Activated B cell treated with CpG ODN at 0.5 μM for 24 hours (primary cell): ENCODE measurements at places on chromosomes 3 and 15.

- DNase-seq = no peak
These were observed 513.5 kb upstream of the GBE1 start for GRCh38 chr3:82274897-82275296.

GRCh38 chr3:176328666-176329065 lies 868.6 kb downstream of the TBL1XR1 start:
- no peak for DNase-seq

DNA sequence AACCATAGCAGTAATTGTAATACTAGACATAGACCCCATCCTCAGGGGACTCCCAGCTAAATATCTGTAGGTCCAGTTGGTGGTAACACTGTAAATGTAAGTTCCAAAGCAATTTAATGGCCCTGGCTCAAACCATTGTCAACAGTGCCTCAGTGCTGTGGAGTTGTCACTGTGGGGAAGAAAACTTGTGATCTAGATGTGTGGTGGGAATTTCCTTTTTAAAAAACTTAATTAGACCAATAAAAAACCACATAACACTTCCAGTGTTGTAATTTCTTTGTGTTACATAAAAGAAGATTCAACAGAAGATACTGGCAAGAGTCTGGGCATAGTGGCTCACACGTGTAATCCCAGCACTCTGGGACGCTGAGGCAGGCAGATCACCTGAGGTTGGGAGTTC lies 138.6 kb upstream of the UMPS start:
- no peak for DNase-seq

GRCh38 chr3:135667061-135667460 lies 298.5 kb upstream of the PPP2R3A start:
- no peak for DNase-seq

DNA sequence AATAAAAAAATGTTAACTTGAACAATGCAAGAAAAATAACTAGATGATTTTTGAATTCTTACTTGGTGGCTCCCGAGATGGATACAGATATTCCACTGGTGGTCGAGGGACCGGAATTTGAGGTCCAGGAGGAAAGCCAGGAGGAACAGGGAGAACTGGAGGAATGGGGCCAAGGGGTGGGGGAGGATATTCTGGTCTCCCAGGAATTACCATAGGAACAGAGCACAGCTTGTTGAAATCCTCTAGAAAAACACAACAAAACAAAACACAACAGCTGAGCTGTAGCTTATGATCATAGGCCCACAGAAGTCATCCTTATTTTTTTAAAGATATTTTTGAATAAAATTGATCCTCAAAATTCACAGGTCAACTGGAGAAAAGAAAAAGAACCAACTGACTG lies 129.4 kb downstream of the FBN1 start:
- DNase-seq = no peak

- no peak for DNase-seq
These were observed 19.0 kb downstream of the CSPG4 start for GRCh38 chr15:75693501-75694240.

GRCh38 chr3:160009525-160009924 lies 20.9 kb downstream of the IL12A start:
- no peak for DNase-seq

DNA sequence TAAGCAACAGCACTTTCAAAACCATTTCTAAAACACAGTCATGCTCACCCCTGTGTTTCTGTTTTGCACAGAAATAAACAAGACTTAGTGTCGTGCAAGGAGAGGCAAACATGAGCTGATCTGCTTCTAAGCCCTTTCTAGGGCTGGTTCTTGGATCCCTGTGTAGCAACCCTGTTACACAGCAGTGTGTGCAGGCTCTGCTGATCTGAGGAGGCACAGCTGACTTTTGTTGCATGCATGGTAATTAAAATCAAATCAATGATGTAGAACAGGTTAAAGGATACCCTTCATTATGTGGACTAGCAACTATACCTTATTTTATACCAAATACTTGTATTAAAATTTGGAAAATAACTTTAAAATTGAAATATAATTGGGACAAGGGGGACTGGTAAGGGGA lies 234.8 kb downstream of the PDZRN3 start:
- no peak for DNase-seq

DNA sequence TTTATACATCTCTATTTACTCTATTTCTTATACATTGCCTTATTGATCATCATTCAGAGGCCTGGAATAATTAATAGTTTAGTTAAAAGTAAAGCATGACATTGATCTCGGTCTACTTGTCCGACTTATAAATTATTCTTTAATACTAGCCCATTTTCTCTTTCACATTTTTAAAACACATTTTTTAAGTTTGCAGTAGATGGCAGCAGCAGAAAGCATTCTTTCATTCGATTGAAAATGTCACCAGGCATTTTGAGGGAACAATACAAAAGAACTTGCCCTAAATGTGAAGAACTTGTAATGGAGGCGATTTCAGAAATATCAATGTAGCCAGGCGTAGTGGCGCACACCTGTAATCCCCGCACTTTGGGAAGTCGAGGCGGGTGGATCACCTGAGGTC lies 15.5 kb upstream of the MAP3K13 start:
- DNase-seq = no peak

DNA sequence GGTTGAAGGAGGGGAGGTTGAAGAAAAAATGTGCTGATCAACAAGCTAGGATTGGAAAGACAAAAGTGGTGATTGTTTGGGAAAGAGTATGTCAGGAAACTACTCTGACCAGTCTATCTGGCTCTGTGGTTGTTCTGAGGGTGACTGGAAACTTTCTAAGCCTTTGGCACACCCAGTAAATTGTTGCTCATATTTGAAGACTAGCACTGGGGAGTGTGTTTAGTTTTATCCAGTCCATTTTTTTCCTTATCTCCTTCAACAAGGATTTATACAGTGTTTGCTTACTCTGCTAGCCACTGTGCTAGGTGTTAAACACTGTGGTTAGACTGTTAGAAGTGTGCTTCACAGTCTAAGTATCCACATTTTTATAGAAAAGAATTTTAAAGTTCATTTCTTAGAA lies 28.8 kb downstream of the PPM1L start:
- DNase-seq = no peak

DNA sequence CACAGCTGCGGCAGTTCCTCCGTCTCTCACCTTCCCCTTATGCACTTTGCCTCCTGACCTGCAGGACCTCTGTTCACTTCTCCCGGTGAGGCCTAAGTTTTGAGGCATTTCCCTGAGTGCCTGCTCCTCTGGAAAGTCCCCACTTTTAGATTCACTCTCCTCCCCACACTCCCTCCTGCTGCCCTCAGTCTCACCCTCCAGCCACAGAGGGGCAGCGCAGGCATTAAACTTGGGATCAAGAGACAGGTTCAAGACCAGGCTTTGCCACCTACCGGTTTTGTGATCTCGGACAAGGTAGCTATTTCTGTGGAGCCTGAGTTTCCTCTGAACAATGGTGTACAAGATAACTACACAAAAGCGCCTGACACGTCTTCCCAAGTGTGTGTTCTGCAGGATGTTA lies 19.4 kb downstream of the SLC6A11 start:
- no peak for DNase-seq

DNA sequence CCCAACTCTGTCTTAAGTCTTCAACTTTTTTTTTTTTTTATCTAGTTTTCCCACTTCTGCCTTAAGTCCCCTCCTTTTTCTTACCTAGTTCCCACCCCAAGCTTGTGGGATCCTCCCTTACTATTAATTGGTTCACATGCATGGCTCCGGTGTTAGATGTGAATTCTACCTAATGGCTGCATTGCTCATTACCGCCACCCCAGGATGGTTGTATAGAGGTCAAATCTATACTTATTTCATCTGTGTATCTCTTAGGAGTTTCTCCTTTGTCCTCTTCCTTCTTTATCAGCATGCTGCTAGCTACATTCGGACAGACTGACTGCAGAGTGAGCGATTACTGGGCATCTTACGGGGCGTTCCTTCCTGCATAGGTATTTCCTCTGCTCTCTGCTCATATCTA lies 605.7 kb upstream of the GRM7 start:
- DNase-seq = no peak

GRCh38 chr3:192959773-192960172 lies 42.1 kb upstream of the MB21D2 start:
- DNase-seq = no peak

DNA sequence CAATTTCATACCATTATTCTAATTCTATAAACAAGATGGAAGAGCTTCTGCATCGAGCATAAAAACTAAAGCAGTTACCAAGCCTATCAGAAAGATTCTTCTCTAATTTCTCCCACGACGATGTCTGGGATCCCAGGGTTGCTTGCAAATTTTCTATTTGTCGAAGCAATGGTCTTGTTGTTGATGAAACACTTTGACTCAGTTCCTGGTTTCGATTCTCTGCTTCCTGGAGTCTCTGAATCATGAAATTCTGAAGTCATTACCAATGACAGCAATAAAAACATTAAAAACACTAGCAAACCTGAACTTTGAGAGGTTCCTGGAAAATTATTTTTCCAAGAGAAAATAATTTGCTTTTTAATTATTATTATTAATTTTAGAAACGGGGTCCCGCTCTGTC lies 18.7 kb downstream of the TMF1 start:
- no peak for DNase-seq

DNA sequence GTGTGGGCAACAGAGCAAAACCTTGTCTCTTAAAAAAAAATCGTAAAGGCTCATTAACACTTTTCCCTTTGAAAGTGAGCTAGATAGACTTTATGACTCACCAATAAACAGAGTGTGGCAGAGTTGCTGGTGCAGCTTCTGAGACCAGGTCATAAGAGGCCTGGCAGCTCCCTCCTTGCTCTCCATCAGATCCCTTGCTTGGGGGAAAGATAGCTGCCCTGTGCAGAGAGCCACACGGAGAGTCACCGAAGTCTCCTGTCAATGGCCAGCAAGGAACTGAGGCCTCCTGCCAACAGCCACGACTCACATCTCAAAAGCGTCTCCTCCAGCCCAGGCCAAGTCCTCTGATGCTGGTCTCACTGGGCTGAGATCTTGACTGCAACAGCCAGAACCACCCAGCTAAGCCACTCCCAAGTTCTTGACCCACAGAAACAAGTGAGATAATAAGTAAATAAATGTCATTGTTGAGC lies 8.7 kb upstream of the GP9 start:
- no peak for DNase-seq

GRCh38 chr15:60340207-60340921 lies 57.4 kb downstream of the ANXA2 start:
- no peak for DNase-seq

- DNase-seq = no peak
These were observed 30.7 kb upstream of the CSTA start for GRCh38 chr3:122294359-122294758.

- DNase-seq = no peak
These were observed 88.8 kb downstream of the SENP7 start for GRCh38 chr3:101423984-101424888.

DNA sequence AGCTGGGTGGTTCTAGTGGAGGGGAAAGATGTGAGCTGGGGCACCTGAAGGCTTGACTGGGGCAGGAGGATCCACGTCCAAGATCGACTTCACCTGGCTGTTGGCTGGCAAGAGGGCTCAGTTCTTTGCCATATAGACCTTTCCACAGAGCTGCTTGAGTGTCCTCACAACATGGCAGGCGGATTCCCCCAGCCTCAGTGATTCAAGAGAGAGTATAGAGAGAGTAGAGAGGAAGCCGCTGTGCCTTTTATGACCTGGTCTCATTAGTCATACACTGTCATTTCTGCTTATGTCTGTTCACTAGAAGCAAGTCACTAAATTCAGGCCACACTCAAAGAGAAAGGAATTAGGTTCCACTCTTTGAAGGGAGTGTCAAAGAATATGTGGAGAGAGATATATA lies 101.6 kb downstream of the APBA2 start:
- DNase-seq = no peak

DNA sequence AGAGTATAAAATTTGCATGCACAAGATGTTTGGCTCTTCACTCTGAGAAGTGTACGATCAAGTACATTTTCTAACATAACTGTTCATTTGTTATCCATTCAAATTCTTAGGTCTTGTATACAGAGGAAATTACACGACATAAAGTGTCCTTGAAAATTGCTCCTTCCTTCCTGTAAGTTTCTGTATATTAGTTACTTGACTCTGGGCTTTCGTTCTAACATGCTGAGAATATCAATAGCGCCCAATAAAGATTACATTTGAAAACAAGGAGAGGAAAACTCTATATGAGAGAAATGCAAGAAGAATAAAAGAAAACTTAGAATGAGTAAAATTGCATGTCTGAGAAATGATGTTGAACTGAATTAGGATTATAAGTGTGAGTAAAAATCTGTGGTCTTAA lies 722.5 kb upstream of the CADM2 start:
- no peak for DNase-seq

DNA sequence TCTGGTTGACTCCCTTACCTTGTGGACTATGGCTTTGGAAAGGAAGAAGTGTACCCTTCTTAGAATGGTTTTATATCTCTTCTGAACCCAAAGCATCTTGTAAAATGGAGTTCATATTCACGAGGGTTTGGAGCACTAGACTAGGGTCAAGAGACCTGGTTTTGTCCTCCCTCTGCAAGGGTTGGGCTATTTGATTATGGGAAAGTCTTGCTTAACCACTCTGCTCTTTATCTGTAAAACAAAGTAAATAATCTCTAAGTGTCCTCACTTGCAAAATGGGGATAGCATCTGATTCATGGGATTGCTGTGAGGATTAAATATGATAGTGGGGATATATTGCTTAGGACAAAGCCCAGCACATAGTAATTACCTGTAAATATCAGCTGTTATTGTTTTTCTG lies 17.9 kb upstream of the SLC2A2 start:
- DNase-seq = no peak

GRCh38 chr3:73148206-73148605 lies 86.7 kb downstream of the EBLN2 start:
- no peak for DNase-seq

DNA sequence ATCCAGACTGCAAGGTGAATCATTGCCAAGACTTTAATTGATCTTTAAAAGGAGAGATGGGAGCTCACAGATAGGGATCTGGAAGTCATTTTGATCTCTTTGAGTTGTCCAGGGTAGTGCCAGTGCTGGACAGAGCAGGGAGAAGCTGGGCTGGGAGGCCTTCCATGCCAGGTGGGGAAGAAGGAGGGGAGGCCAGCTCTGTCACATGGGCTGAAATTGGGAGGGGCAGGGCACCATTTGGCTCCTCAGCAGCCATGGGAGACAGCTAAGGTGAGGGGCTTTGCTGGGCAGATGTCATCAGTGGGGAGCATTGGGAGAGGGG lies 23.4 kb downstream of the SMAD6 start:
- DNase-seq = no peak

- no peak for DNase-seq
These were observed 23.7 kb upstream of the CD276 start for GRCh38 chr15:73660455-73660854.

DNA sequence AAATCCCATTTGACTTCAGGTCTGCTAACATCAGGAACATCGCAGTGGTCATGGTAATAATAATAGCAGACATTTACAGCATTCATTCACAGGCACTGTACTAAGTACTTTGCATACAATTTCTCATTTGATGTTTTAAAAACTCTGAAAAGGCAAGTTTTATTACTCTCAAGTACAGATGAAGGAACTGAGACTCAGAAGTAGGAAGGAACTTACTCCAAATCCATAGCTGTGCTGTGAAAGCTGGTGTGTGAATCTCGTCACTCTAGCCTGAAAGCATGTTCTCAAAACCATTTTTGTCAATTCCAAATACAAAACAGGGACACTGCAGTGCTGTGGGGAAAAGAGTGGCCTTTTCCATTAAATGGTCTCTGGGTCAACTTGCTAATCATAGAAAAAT lies 179.9 kb downstream of the FAM43A start:
- DNase-seq = no peak

GRCh38 chr3:7074217-7074616 lies 213.3 kb downstream of the GRM7 start:
- no peak for DNase-seq
